Right lung (tissue), 10 donors: ENCODE measurements at places on chromosomes 1 and 21. TPM values are rescaled to one million over a fixed set of nuclear protein-coding genes. Genes with fewer than 3 reads are reported as not detected.

- no peak for DNase-seq
Measured at GRCh38 chr1:67755619-67756018, 70.6 kb downstream of the GADD45A start.

DNA sequence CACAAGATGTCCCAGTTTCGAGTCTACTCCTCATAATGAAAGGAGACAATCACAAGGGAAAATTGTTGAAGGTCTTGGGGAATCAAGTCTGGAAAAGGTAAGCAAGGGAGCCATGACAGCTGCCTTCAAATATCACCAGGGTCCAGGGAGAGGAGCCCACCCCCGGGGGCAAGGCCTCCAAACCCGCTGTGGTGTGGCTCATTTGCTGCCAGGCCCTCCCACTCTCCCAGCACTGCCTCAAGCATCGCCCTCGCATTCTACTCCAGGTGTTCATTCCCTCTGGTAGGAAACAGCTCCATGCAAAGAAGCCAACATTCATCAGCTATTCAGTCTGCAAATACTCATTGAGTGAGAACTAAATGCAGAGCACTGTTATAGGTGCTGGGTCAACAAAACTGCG, 8.6 kb downstream of the S100A9 start:
- no peak for DNase-seq

DNA sequence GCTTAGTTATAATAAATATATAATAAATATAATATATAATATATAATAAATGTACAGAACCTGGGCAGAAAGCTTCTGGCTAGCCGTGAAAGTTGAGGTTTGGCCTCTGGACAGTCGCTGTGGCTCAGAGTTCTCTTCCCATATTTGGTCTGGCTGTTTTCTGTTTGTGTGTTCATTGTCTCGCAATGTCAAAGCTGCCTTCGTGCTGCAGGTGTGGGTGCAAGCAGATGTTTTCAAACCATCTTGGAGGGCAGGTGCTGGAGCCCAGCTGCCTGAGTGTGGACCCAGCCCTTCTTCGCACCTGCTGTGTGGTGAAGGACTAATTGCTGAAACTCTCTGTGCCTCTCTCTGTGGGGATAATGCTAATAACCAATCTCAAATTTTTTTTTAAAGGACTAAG, 3.6 kb upstream of the CSTB start:
- no peak for DNase-seq

IL20 gene
- not detected for polyA plus RNA-seq

AMPD1 gene
- polyA plus RNA-seq: not detected
